Small intestine (tissue), 16 donors: ENCODE measurements at places on chromosomes 1 and 21. TPM values are rescaled to one million over a fixed set of nuclear protein-coding genes. Genes with fewer than 3 reads are reported as not detected.

The FNDC10 gene
- 0.77 TPM for polyA plus RNA-seq

The RORC gene
- 10.9 TPM for polyA plus RNA-seq

The HTR6 gene
- polyA plus RNA-seq = not detected

The SHISA4 gene
- 3.1 TPM for polyA plus RNA-seq

The BTBD19 gene
- 1.3 TPM for polyA plus RNA-seq

The OR6K3 gene
- not detected for polyA plus RNA-seq

The IL12RB2 gene
- polyA plus RNA-seq = not detected

The CRNN gene
- polyA plus RNA-seq = 2.2 TPM

The ANKRD45 gene
- 0.24 TPM for polyA plus RNA-seq

The KCNJ9 gene
- polyA plus RNA-seq = not detected

The LAX1 gene
- polyA plus RNA-seq = 0.81 TPM

The TIAM1 gene
- polyA plus RNA-seq = 1.9 TPM

The TGFB2 gene
- 0.81 TPM for polyA plus RNA-seq

The FCMR gene
- polyA plus RNA-seq = 6.9 TPM

The CNKSR1 gene
- 16.1 TPM for polyA plus RNA-seq

The TNNT2 gene
- polyA plus RNA-seq = 4.0 TPM

The OR6P1 gene
- polyA plus RNA-seq = not detected

The SPRR2A gene
- not detected for polyA plus RNA-seq

The XCL1 gene
- polyA plus RNA-seq = 0.21 TPM

The LCE2B gene
- polyA plus RNA-seq = not detected

The ANGEL2 gene
- polyA plus RNA-seq = 11.1 TPM

The KTI12 gene
- polyA plus RNA-seq = 7.9 TPM

The KANK4 gene
- polyA plus RNA-seq = not detected

The OVAAL gene
- polyA plus RNA-seq = not detected

The CAPN8 gene
- polyA plus RNA-seq = 5.1 TPM

The SPRR3 gene
- polyA plus RNA-seq = 3.0 TPM
